Kidney glomerular epithelial cell (primary cell): ENCODE measurements at places on chromosomes 6 and 20.

GRCh38 chr20:38985603-38986170 lies 23.5 kb downstream of the DHX35 start:
- DNase-seq, result peak; percentile 37

GRCh38 chr6:167828325-167828956 lies 1.7 kb downstream of the AFDN start:
- peak; percentile 46 for DNase-seq

- DNase-seq, result no peak
Measured at GRCh38 chr20:33770005-33770404, 38.2 kb downstream of the ZNF341 start.

- DNase-seq, result no peak
Measured at GRCh38 chr6:27136978-27137814, 110.3 kb upstream of the PRSS16 start.

GRCh38 chr6:5315881-5316280 lies 54.6 kb downstream of the FARS2 start:
- DNase-seq, result no peak
